Right cardiac atrium (tissue), 5 donors: ENCODE measurements at places on chromosomes 16 and 17. TPM values are rescaled to one million over a fixed set of nuclear protein-coding genes. Genes with fewer than 3 reads are reported as not detected.

Gene SLC47A1
- total RNA-seq: 2.1 TPM

Gene POLR2A
- total RNA-seq: 50.7 TPM

Gene IRF8
- total RNA-seq: 5.9 TPM

Gene MMP25
- 1.1 TPM for total RNA-seq

Gene SPATA32
- not detected for total RNA-seq

Gene PIRT
- not detected for total RNA-seq
